ENCODE measurements at places on chromosomes 16 and 17. TPM values are rescaled to one million over a fixed set of nuclear protein-coding genes. Genes with fewer than 3 reads are reported as not detected.
A peak's percentile ranks its signal among the peaks of the same experiment; 100 is the strongest.

The RBFOX1 gene
- 0.52 TPM for total RNA-seq

DNA sequence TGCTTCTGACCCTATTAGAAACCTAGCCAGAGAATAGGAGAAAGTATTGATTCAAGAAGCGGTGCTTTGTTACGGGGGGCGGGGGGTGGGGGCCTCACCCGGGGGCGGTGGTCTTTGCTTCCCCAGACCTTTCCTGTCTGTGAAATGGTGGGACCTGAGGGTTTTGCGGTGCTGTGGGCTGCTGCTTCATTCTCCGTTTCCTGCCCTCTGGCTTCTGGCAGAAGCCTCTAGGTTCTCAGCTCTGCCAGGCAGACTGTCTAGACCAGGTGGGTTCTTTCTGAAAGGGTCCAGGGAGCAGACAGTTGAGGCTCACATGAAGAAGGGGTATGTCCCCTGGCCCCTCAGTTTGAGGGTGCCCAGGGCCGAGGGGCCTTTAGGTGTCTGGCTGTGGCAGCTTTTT is 14.0 kb downstream of the GSE1 start:
- H3K36me3 ChIP-seq = peaks cover 87% of the 10 kb centered on the region
- H3K27me3 ChIP-seq = no peaks in the 10 kb centered on the region
- DNase-seq = no peak
- peaks cover 59% of the 10 kb centered on the region for H3K4me1 ChIP-seq
- H3K27ac ChIP-seq = no peak overlapping the region

DNA sequence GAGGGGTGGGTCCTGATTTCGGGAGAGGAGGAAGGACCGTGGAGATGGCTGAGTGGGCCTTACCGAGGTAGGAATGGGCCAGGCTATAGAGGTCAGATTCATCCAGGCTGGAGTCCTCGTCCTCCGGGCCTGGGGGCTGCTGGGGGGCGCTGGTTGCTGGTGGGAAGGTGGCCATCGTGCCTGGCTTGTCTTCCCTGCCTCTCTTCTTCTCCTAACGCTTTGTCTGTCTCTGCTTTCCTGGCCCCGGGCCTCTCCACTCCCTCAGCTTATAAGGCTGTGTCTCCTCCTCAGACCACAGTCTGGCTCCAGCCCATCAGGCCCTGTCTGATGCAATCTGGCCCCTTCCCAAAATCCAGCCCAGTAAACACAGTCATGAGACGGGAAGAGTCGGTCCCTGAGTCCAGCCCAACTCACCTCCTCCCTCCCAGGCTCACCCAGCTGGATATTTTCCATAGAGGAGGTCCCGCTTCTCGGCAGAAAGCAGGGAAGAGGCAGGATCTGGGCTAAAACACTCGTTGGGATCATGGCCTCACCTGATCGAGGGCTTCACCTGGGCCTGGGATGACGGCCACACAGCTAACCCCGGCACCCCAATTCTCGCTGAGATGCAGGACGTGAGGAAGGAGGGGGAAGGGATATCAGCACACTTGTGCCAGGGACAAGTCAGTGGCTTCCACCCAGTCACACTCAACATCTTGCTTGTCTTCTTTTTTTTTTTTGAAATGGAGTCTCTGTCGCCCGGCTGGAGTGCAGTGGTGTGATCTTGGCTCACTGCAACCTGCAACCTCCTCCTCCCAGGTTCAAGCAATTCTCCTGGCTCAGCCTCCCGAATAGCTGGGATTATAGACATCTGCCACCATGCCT is at the start of gene NUPR1:
Gene NUPR1 (minus strand): TSS at position 242 of the 864 bp plus-strand sequence. CDS start 67 bp downstream, at position 175.
- no peaks in the 10 kb centered on the region for H3K27me3 ChIP-seq
- peak within 1 kb of the TSS; percentile 82 for H3K27ac ChIP-seq
- no peaks in the 10 kb centered on the region for H3K36me3 ChIP-seq
- DNase-seq = peak; percentile 41
- H3K4me3 ChIP-seq = peak within 1 kb of the TSS; percentile 3

The ZNF75A gene
- total RNA-seq = 25.9 TPM

The NSRP1 gene
- total RNA-seq = 7.8 TPM

- H3K4me1 ChIP-seq = peaks cover 18% of the 10 kb centered on the region
- no peaks in the 10 kb centered on the region for H3K36me3 ChIP-seq
- H3K27ac ChIP-seq = no peak overlapping the region
Measured at GRCh38 chr16:89618109-89618998, 4.9 kb downstream of the DPEP1 start.

GRCh38 chr17:16269658-16270057 is 52.6 kb downstream of the PIGL start:
- DNase-seq = no peak
- no peaks in the 10 kb centered on the region for H3K27me3 ChIP-seq
- H3K27ac ChIP-seq = no peak overlapping the region
- H3K4me3 ChIP-seq = no peak overlapping the region
- no peaks in the 10 kb centered on the region for H3K36me3 ChIP-seq
- peaks cover 4% of the 10 kb centered on the region for H3K4me1 ChIP-seq

GRCh38 chr16:29898804-29899515 is 390 bp downstream of the SEZ6L2 start:
- H3K4me3 ChIP-seq = no peak overlapping the region
- peaks cover 23% of the 10 kb centered on the region for H3K27me3 ChIP-seq
- no peaks in the 10 kb centered on the region for H3K36me3 ChIP-seq
- DNase-seq = no peak

DNA sequence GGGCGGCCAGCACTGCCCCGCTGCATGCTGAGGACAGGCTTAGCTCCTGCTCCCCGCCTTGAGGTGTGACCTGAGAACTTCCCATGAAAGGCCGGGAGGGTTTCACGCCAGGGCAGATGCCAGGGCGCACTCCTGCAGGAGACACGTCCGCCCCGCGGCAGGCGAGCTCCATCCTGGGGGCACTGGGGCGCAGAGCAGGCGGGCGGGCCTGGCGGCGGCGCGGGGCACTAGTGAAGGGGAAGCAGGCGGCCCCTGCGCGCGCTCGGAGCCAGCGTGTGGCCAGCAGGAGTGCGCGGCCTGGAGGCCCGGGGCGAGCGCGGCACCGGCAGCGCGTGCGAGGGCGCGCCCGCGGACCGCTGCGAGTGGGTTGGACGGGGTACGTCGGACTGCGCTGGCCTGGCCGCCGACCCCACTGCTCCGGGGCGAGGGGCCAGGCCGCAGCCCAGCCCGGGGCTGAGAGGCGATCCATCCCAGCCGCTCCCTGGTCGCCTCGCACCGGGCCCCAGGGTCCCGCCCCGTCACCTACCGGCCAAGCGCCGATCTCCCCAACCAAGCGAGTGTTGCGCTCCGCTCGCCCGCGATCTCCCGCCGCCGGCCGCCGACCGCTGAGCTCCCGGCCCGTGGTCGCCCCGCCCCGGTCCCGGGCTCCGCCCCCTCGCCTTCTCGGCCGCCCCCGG is at the start of gene MAP3K14:
Gene MAP3K14 (minus strand): TSS at position 587 of the 677 bp plus-strand sequence. CDS start 26,275 bp downstream, outside the sequence.
- peak within 1 kb of the TSS; percentile 83 for H3K27ac ChIP-seq
- H3K4me3 ChIP-seq = peak within 1 kb of the TSS; percentile 56
- peaks cover 83% of the 10 kb centered on the region for H3K4me1 ChIP-seq
- peak; percentile 78 for DNase-seq
- H3K27me3 ChIP-seq = no peaks in the 10 kb centered on the region

- H3K4me1 ChIP-seq = peaks cover 30% of the 10 kb centered on the region
- no peak overlapping the region for H3K4me3 ChIP-seq
- no peaks in the 10 kb centered on the region for H3K27me3 ChIP-seq
- H3K36me3 ChIP-seq = peaks cover 10% of the 10 kb centered on the region
- no peak overlapping the region for H3K27ac ChIP-seq
Measured at GRCh38 chr16:84739349-84740124, 39.7 kb downstream of the USP10 start.

GRCh38 chr17:44636562-44636961 is 19.7 kb upstream of the MEIOC start:
- no peaks in the 10 kb centered on the region for H3K4me1 ChIP-seq
- no peak overlapping the region for H3K27ac ChIP-seq
- H3K4me3 ChIP-seq = no peak overlapping the region
- no peaks in the 10 kb centered on the region for H3K36me3 ChIP-seq
- DNase-seq = no peak
- peaks cover 2% of the 10 kb centered on the region for H3K27me3 ChIP-seq

The PIMREG gene
- 15.1 TPM for total RNA-seq

DNA sequence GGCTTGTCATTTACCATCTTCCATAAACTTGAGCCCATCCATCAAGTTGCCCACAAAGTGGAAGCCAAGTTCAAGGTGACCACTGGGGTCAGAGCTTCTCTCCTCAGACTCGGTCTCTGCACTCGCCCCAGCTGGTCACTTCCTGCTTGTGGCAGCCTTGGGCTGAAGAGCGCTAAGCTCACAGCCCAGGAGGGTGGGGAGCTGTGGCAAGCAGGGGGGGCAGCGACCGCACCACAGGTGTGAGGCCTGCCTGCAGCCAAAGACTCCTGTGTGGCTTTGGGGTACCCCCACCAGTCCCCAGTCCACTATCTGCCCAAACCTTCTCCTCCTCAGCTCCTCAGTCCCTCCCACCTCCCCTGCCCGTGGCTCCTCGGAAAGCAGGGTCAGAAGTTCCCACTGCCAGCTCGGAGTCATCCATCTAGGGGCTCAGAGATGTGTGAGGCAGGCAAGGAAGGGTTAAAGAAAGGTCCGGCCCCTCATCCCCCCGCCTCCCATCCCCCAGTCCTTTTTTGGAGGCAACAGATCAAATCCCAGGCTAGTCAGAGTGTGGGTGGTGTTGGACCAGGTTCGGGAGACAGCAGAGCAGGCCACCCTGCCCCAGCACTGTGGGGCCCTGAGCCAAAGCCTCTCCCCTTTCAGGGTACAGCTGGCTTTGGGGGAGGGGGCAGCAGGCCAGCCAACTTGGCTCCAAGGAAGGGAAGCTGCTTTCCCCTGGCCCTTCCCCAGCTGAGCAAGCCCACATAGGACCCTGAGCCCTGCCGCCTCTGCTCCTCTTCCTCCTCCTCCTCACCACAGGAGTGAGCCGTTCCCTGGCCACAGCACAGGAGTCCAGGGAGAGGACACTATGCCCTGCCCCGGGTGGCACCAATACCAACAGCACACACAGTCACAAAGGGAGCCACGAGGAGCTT is 3.2 kb downstream of the CSF3 start:
- no peaks in the 10 kb centered on the region for H3K27me3 ChIP-seq
- no peak for DNase-seq
- H3K4me1 ChIP-seq = no peaks in the 10 kb centered on the region
- no peak overlapping the region for H3K4me3 ChIP-seq
- H3K36me3 ChIP-seq = peaks cover 40% of the 10 kb centered on the region

- H3K27me3 ChIP-seq = no peaks in the 10 kb centered on the region
- DNase-seq = no peak
Measured at GRCh38 chr16:64428463-64429113, 693.3 kb downstream of the CDH11 start.

DNA sequence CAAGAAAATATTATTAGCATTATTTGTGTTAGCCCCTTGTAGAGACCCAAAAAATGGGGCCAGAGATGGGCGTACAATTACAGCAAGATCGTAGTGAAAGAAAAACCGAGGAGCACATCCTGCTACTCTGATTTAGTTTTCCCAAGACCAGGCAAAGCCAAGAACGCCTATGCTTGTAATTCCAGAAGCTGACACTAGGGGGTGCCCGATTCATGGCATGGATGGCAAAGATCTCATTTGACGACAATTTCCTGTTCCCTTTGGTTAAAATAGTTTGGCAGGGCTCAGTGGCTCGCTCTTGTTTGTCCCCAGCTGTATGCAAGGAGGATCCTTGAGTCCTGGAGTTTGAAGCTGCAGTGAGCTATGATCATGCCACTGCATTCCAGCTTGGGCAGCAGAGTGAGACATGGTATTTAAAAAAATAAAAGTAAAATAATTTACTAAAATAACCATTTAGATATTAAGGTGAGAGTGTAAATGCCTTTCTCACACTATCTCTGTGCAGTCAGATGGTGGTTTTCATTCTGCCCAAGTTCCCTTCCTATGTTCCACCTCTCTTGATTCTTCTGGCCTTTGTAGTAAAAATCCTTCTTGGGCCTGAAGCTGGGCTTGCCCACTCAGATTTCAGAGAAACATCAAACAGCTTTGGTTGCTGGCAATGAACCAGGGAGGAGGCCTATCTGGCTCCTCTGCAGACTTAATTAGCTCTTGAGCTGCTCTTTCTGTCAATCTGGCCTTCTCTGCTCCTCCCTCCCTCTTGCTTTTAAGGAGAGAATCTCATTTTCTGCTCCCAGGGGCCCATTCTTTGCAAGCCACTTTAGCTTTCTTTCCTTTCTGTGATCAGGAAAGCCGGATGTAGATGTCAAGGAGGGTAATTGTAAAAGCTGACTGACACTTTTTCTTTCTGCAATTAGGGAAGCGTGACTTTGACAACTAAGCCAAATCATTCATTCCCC is 31.2 kb downstream of the TMEM238L start:
- H3K27me3 ChIP-seq = no peaks in the 10 kb centered on the region
- H3K4me3 ChIP-seq = no peak overlapping the region
- no peaks in the 10 kb centered on the region for H3K4me1 ChIP-seq

- DNase-seq = no peak
- peaks cover 55% of the 10 kb centered on the region for H3K27me3 ChIP-seq
- no peaks in the 10 kb centered on the region for H3K36me3 ChIP-seq
- no peak overlapping the region for H3K4me3 ChIP-seq
Measured at GRCh38 chr17:49455272-49455861, 39.7 kb upstream of the NGFR start.

The NOL3 gene
- 2.3 TPM for total RNA-seq

DNA sequence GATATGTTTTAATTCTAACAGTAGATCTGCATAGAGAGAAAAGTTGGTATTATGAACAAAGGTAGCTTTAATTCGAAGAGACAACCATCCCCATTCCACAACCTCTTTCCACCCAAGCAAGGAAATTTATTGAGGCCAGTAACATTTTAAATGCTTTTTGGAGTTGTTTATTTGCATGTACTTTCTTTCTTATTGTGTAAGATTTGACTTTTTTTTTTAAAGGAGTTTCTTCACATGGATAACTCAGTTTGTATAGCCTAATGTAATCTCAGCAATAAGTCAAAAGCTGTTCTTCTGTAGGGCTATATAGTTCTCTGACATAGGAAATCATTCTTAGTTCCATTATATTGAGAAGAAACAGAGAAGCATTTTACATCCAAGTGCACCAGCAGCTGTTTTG is 163.3 kb downstream of the PRKCA start:
- H3K4me3 ChIP-seq = no peak overlapping the region
- DNase-seq = no peak
- no peaks in the 10 kb centered on the region for H3K4me1 ChIP-seq
- H3K27me3 ChIP-seq = no peaks in the 10 kb centered on the region
- no peak overlapping the region for H3K27ac ChIP-seq
- H3K36me3 ChIP-seq = no peaks in the 10 kb centered on the region

GRCh38 chr17:79325709-79326430 is 251.2 kb downstream of the ENGASE start:
- H3K36me3 ChIP-seq = no peaks in the 10 kb centered on the region
- no peak overlapping the region for H3K4me3 ChIP-seq
- no peak for DNase-seq
- no peak overlapping the region for H3K27ac ChIP-seq
- no peaks in the 10 kb centered on the region for H3K4me1 ChIP-seq

DNA sequence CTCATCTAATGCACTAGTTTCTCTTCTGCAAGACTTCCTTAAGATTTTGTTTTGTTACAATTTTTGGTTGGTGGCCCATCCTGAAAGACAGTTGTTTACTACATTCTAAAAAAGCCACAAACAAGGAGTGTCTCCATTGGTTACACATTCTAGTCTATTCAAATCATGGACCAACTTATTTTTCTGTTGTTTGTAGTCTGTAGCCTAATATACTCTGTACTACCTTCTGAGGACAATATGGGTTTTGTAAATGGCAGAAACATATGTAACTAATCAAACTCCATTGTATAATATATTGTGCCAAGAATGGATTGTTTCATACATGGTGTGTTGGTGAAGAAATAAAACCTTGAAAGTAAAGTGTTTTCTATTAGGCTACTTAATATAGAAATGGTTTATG is 79.5 kb upstream of the DHX40 start:
- no peaks in the 10 kb centered on the region for H3K27me3 ChIP-seq
- DNase-seq = no peak
- no peak overlapping the region for H3K4me3 ChIP-seq
- H3K4me1 ChIP-seq = no peaks in the 10 kb centered on the region
- no peaks in the 10 kb centered on the region for H3K36me3 ChIP-seq

The NRN1L gene
- total RNA-seq = 0.28 TPM

The HS3ST3A1 gene
- total RNA-seq = 1.3 TPM

All from thymus (tissue), 14 donors.